ENCODE measurements at places on chromosomes 4 and X.
A peak's percentile ranks its signal among the peaks of the same experiment; 100 is the strongest.

DNA sequence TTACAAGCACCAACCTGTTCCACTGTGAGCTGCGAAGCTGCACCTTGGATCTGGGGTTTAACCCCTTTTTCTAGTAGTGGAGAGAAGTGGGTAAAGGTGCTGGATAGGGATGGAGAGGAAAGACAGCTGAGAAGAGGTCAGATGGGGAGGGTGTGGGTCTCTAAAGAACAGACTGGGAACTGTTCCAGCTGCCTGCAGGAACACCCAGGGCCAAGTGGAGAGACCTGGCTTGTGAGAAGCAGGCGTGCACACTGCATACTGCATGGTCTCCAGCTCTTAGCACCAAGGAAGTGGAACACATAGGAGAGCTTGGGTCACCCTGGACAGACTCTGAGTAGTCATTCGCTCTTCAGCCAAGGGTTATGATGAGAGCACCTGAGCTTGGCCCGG, 16.1 kb downstream of the BCOR start:
- no peak for DNase-seq

GRCh38 chrX:68947882-68948605, 119.2 kb downstream of the EFNB1 start:
- no peak for DNase-seq

DNA sequence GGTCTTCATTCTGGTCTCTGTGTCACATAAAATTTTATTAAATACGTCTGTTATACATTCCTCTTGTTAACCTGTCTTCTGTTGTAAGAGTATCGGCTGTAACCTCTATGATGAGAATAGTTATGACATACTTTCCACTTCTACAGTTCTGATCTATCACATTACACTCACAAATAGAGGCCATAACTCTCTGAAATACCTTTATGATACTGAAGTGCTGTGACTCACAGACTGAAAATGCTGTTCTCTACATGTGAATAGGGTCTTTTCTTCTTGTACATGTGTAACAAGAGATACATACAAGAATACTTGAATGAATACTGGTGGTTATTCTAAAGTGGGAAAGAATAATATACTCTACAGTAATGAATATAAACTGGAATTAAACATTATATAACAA, 1047.6 kb downstream of the TECRL start:
- no peak for DNase-seq

DNA sequence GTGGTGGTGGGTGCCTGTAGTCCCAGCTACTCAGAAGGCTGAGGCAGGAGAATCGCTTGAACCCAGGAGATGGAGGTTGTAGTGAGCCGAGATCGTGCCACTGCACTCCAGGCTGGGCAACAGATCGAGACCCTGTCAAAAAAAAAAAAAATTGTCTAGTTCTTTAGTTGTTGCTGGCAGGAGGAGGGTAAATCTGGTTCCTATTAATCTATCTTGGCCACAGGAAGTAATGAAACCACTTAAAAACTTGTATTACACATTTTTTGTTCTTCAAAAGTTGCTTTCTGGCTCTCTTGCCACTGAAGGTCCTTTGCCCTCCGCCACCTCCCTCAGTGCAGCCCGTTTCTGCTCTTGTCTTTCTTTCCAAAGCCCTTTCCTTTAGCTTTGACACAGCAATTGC, 102.9 kb upstream of the ARSJ start:
- no peak for DNase-seq

DNA sequence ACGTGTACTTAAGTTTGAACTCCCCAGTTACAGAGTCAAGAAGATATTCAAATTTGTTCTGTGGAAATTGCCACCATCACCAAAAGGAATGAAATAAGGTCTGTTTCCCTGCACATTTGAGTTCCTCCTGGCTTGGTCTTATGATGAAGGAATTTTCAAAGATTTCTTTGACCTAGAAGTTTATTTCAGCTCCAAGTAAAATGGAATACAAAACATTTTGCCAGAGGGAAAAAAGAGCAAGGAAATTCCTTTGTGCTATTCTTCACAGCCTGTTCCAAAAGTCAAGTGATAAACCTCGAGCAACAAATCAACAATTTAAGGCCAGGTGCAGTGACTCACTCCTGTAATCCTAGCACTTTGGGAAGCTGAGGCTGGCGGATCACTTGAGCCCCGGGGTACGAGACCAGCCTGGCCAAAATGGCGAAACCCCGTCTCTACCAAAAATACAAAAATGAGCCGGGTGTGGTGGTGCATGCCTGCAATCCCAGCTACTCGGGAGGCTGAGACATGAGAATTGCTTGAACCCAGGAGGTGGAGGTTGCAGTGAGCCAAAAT, 3.4 kb downstream of the NKRF start:
- DNase-seq: no peak

- DNase-seq: no peak
These were observed 201.1 kb downstream of the OPHN1 start for GRCh38 chrX:68232206-68232605.

- DNase-seq: no peak
These were observed 24.4 kb downstream of the LRRC66 start for GRCh38 chr4:51995647-51996220.

- DNase-seq: no peak
These were observed 50.3 kb downstream of the ARHGAP10 start for GRCh38 chr4:147782087-147782781.

DNA sequence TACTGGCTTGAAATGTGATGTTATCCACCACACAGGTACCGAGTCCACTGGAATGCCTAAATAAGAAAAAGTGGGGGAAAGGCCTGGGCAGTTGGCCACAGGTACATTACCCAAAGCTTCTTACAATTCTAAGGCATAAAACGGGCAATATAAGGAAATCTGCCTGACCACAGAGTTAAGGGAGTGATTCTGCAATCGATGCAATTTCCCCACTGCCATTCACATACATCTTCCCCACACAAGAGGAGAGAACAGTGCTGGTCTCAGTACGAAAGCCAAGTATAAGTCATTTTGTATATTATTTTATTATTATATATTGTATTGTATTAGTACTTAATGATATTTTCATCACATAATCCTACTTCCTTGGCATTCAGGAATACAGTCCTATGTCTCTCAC, 30.6 kb downstream of the RFC1 start:
- no peak for DNase-seq

DNA sequence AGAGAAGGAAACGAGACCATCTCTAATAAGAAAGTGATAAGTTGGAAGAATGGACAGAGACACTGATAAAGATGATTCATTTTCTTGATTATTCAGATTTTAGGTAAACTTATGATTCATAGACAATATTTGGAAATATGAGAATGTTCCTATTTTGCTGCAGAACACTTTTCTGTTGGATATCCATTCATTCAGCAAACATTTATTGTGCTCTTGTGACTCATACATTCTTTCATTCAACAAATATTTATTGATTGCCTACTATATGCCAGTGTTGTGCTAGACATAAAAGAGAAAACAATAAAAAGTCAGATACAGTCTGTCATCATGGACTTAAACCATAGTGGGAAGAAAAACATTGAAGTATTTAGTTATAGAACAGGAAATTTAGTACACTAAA, 1232.0 kb downstream of the STIM2 start:
- DNase-seq: no peak

DNA sequence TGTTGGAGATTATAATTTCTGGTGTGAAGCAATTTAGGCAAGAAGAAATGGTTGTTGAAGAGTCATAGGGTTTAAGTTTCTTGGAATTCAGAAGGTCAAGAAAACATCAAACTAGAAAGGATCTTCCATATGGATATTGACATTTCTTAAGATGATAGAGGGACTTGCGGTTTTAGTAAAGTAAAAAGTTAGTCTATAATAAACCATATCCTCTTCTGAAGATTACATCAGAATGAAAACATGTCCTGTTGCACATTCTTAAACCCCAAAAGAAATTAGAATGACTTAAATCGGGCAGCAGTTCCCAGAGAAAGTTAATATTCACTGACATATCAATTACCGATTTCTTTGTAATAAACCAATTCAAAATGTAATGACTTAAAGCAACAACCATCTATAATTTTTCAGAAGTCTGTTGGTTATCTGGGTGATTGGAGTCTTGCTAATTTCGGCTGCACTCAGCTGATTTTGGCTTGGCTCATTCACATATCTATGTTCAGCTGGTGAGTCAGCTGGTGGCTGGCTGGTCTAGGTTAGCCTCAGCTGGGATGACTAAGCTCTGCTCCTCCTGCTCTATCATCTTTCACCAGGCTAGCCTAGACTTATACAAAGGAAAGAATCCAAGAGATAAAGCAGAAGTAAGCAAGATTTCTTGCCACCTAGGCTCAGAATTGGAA, 24.4 kb upstream of the DYNLT3 start:
- peak; percentile 17 for DNase-seq

DNA sequence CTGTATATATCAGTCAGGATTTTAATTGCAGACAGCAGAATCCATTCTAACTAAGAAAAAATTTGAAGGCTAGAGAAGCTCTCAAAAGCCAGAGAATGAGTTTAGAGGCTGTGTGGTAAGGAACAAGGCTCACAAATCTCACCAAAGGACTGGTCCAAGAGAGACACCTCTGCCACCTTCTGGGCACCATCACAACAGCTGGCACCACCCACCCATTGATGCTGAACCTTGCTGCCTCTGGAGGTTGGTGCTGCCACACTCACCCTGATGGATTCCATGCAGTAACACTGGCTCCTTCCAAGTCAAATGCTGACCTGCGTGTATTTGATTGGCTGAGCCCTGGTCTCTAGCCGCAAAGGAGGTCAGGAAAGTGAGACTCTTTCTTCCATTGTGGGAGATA, 100.8 kb downstream of the BEND2 start:
- DNase-seq: no peak

- DNase-seq: peak; percentile 72
These were observed 123.6 kb upstream of the RBPJ start for GRCh38 chr4:26197018-26197779.

DNA sequence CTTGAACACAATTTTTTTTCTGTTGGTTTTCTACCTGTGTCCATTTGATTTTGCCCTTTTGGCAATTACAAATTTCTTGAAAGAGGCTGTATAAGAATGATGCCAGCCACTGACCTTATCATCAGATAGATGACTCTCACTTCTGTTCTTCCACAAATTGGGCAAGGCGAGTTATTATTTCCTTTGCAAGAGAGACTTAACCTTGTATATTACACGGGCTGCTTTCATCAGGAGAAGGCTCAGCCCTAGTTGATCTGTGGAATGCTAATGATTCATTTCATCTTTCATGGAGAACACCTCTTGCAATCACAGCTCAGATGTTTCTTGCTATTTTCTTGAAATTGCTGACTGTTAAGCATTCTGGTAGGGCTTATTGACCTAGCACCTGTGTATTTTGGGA, 1155.4 kb downstream of the STIM2 start:
- no peak for DNase-seq

GRCh38 chrX:123193101-123193500, 9.0 kb downstream of the GRIA3 start:
- no peak for DNase-seq

GRCh38 chrX:72276478-72276953, 532 bp downstream of the RPS4X start:
- DNase-seq: no peak

- no peak for DNase-seq
These were observed 196.7 kb upstream of the PSAPL1 start for GRCh38 chr4:7631288-7632014.

GRCh38 chr4:118751629-118752323, 66.6 kb downstream of the METTL14 start:
- no peak for DNase-seq

GRCh38 chrX:149643496-149643895, 11.9 kb upstream of the TMEM185A start:
- DNase-seq: no peak

DNA sequence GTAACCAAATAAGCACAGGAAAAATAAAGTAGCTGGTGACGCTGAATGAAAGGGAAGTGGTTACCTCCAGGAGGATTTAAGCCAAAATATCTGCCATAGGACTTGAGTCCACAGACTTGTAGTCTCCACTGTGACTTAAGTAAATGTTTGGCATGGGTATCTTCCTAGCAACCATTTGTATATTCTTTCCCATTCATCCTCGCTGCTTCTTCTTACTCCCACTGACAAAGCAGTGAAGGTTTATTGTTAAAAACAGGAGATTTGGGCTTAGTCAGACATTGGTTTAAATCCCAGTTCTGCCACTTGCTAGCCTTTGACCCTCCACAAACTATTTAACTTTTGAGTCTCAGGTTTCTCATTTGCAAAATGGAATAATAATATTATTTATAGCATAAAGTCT, 22.3 kb downstream of the COL4A6 start:
- DNase-seq: no peak

GRCh38 chr4:1055721-1056590, 44.5 kb downstream of the FGFRL1 start:
- DNase-seq: peak; percentile 57

DNA sequence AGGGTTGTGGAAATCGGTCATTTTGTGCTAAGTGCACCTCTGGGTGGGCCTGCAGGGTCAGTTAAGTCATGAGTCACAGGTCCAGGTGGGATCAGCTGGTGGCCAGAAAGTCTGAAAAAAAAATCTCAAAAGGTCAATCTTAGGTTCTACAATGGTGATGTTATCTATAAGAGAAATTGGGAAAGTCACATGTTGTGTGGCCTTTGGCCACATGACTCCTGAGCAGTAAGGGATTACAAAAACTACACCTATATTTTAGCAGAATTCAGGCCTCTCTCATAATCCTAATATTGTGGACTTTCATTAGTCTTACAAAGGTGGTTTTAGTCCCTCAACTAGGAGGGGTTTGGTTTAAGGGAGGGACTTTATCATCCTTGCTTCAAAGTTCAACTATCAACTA, 59.1 kb downstream of the UCHL1 start:
- no peak for DNase-seq

DNA sequence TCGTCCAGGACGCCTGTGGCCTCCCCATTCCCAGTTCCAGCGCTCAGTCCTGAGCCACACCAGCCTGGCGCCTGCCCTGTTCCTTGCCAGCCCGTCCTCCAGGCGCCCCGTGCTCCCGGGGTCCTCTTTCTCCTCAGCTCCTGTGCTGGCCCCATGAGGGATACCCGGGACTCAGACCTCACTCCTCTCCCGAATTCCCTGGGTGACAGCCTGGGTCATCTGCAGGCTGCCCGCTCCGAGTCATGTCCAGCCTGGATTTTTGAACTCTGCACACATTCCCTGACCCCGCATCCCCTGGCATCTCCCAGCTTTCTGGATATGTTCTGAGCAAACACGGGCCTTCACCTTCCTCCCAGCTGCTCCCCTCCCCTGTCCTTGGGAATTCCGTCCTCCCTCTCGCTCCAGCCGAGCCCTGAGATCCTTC, 14.9 kb upstream of the ADD1 start:
- no peak for DNase-seq

GRCh38 chrX:68568136-68568535, 69.3 kb downstream of the YIPF6 start:
- no peak for DNase-seq

DNA sequence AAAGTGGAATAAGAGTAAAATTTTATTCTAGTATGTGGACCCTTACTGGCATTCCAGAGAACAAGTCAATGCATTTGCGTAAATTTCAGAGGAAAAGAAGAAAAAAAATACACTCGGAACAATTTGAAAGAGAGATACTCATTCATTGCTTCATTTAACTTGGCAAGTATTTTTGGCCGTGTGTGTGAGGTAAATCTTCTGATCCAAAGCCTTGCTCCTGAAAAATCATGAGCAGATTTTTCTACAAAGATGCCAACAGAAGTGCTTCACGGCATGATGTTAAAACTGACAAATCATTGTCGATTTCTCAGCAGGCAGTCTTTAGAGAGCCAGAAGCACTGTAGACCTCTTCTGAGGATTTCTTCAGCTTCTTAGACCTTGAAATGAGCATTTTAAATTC, 194.0 kb downstream of the COX18 start:
- no peak for DNase-seq

GRCh38 chrX:456551-457291, 70.0 kb upstream of the PPP2R3B start:
- DNase-seq: no peak

GRCh38 chr4:54654753-54655152, 3.0 kb upstream of the KIT start:
- DNase-seq: no peak
